Hepatocyte (in vitro differentiated cells): ENCODE measurements at places on chromosomes 16 and 17. TPM values are rescaled to one million over a fixed set of nuclear protein-coding genes. Genes with fewer than 3 reads are reported as not detected.

Gene HEATR9
- not detected in 2 replicates for total RNA-seq

Gene ZMYND15
- total RNA-seq: 1.6 and 2.9 TPM in 2 replicates

Gene CD300E
- 0.03 TPM in 1 of 2 replicates, not detected in the other for total RNA-seq

DNA sequence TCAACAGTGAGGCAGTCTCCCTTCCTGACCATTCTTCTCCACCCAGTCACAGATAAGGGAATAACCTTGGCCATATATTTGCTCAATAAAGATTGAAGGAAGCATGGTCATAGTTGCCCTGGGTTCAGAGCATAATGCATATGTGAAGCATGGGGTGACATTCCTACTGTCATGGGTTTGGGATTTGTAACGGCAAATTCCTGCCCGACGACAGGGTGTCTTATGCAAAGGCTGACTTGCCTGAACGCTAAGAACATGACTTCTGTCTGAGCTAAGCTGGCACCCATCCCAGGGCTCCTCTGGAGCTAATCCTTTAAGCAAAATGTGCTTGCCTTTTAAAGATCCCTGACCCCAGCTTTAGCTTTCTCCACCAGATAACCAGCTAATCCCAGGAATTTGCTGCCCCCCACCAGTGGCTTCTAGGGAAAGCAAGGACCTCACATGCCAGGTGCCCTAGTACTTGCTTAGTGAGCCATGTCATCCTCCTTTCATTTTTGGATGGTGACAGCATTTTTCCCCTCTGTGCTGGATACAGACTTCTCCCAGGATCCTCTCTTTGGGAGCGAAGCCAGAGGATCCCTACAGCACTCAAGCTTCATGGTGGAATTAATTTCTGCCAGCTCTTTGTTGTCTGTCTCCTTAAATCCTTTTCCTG, 11.7 kb downstream of the SLC7A6OS start:
- DNase-seq: peak; percentile 69

DNA sequence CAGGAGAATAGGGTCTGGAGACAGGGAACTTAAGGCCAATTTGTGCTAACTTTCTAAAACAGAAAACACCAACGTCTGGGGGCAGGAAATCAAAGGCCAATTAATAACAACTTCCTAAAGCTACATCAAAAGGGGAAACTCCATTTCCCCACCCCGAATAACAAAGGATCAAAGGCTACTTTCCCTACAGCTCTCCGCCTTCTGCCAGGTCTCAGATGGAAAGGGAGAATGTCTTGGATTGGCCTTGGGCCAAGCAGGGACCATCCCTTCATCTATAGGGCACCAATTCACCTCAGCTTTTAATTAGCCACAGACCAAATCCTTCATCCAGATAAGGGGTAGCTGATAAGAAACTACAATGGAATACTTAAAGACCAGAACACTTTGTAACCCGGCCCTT, 116.9 kb upstream of the ZKSCAN2 start:
- no peak for DNase-seq

GRCh38 chr17:21004016-21004930, 38.5 kb downstream of the USP22 start:
- no peak for DNase-seq

DNA sequence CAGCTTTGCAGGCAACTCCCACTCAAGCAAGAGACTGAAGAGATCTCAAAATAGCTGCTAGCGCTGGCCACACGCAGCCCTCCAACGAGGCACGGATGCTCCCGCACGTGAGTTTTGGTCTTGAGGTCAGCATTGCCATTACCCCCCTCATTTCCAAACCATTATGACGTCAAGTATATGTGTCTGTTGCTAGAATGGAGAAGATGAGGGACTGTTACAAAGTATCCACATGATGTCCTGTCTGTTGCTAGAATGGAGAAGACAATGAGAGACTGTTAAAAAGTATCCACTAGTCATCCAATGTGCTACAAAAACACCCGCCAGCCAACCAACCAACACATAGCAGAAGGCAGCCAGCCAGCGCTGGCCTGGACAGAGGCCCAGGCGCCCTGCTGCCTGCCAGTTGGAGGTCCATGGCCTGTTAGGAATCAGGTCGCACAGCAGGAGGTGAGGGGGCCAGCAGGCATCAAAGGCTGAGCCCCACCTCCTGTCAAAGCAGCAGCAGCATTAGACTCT, 24.8 kb downstream of the KLHDC4 start:
- no peak for DNase-seq

GRCh38 chr17:13476720-13477119, 125.0 kb downstream of the HS3ST3A1 start:
- DNase-seq: peak; percentile 16

DNA sequence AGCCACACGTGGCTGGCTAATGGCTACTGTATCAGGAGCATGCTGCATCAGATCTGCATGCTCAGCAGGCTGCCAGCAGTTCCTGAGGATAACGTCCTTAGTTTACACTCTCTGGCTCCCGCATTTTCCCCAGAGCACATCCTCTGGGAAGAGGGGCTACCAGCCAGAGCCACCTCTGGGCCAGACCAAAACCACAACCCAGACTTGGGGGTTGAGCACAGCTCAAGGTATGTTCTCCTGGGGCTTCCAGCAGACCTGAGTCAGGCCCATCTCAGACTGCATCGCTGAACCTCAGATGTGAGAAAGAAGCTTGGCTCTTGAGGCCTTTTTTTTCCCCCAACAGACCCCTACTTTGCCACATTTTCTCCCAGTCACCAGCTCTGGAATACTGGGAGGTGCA, 23.7 kb upstream of the WSCD1 start:
- no peak for DNase-seq

DNA sequence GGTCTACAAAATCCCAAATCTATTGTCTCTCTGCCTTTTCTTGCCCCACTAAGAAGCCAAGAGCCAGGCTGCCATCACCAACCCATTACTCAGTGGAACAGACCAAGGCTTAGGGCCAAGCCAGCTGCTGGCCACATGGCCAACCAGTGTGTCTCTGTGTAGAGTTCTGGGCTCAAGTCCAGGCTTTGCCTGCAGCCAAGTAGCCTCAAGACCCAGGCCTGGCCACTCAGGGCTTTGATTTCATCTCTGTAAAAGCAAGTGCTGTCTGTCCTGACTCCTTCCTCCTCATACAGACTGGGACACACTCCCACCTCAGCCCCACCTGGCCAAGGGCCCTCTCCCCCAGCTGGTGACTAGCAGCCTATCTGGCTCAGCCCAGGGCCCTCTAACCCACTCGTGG, 14.6 kb downstream of the SREBF1 start:
- DNase-seq: no peak

DNA sequence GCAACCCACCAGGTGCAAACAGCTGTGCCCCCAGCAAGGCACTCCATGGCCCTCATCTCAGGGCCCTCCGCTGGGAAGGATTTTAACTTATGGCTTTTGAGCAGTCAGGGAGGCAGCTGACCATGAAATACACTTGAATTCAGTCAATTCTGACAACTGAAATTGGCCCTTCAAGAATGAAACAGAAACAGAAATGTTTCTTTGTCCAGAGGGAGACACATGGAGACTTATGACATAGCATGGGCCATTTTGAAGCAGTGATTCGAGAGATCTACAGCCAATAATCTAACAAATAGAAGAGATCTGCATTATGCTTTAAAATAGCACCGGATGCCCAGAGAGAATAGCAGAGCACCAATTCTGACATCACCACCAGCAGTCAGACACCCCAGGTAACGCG, 7.5 kb downstream of the CACNG1 start:
- DNase-seq: no peak

GRCh38 chr17:57915985-57916757, 39.0 kb downstream of the CUEDC1 start:
- no peak for DNase-seq

DNA sequence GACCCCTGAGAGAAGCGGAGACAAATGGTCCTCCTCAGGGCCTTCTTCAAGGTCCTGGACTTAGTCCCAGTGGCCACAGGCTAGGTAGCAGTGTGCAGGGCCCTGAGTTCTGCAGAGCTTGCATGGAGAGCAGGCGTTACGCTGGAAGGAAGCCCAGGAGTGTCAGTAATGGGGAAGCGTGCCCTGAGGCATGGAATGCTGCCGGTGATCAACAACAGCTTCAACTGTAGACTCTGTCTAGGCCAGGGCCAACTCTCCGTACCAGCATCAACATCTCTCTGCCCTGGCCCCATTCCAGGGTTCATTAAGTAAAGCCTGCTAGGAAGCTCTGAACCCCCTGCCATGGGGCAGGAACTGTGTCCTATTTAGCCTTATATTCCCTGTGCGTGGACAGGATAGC, 568 bp upstream of the TNK1 start:
- peak; percentile 60 for DNase-seq

DNA sequence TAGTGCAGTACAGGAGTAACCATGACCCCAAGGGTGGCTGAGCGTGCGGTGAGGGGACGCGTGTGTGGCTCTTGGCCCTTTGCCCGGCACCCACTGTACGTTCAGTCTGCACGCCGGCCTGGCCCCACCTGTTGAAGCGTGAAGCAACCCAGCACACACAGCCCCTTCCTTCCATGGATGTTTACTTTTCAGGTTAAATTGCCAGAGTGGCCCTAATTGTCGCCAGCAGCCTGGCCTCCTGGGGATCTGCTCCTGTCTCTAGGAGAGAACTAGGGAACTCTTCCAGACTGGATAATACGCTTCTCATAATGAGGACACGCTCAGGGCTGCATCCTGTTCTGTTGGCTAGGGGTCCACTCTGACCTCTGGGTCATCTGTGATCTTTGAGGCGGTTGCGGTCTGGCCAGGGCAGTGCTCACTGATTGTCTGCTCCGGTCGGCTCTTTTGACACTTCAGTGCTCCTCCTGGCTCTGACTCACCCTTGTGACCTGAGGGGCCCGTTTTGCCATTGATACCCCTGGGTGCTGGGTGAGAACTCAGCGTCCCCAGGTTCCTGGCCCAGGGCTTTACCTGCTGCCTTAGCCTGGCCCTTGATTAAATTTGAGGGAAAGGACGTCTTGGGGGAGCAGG, 27.7 kb downstream of the TPSG1 start:
- no peak for DNase-seq

DNA sequence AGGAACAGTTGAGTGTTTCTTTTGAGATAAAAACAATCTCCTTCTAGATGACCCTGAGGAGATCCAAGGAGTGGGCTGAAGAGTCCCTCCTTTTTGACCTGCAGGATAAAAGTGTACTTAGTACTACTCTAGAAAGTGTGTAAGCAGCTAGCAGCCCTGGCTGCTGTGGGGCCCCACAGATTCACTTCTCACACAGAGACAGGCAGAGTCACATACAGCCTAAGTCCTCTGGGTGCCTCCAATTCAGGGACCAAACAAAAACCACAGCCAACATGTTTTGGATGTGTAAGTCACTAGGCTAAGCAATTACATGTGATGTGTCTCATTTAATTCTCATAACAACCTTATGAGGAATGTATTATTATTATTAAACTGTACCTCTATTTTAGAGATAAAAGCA, 97.1 kb downstream of the TMEM100 start:
- no peak for DNase-seq

DNA sequence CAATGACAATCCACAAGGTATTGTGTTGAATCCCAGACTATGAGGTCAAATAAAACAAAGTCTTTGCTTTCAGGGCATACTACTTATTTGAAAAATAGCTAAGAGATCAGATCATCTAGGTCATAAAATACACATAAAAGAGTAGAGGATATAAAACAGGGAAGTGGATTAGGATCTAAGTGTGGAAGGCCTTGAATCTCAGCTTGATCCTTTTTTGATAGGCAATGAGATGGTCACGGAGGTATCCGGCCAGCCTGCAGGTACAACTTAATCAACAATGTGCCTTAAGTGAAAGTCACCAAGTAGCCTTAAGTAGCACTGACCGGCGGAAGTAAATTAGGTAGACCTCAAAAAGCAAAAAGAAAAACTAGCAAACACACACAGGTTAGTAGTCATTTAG, 901.7 kb downstream of the KCNJ2 start:
- no peak for DNase-seq

DNA sequence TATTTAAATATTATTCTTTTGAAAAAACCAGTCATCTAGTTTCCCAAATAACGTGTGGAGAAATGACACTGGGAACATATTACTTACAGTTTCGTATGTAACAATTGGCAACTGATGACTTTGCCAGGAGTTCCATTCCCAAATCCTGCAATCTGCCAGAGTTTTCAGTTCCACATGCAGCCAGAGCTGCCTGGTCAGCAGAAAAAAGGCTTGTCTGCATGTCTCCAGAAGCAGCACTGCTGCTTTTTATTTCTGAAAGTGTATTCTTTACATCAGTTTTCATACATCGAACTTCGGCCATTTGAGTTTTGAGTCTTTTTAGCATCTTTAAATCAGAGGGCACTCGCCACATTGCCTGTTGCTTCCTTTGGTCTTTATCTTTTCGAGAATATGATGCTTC, 78.4 kb downstream of the TRIM37 start:
- DNase-seq: no peak

DNA sequence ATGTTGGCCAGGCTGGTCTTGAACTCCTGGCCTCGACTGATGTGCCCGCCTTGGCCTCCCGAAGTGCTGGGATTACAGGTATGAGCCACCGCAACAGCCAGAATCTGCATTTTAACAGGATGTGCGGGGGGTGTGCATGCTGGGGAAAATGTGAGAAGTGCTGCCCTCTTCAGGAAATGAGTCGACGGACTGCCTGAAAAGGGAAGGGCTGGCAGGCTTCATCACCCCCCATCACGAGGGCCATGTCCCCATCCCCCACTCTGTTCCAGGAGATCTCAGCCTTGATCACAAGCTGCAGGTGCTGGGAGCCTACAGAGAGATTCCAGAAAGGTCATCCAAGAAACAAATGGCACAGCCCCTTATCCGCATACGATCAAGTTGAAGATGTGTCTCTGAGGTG, 195.3 kb upstream of the RPL38 start:
- DNase-seq: peak; percentile 36

DNA sequence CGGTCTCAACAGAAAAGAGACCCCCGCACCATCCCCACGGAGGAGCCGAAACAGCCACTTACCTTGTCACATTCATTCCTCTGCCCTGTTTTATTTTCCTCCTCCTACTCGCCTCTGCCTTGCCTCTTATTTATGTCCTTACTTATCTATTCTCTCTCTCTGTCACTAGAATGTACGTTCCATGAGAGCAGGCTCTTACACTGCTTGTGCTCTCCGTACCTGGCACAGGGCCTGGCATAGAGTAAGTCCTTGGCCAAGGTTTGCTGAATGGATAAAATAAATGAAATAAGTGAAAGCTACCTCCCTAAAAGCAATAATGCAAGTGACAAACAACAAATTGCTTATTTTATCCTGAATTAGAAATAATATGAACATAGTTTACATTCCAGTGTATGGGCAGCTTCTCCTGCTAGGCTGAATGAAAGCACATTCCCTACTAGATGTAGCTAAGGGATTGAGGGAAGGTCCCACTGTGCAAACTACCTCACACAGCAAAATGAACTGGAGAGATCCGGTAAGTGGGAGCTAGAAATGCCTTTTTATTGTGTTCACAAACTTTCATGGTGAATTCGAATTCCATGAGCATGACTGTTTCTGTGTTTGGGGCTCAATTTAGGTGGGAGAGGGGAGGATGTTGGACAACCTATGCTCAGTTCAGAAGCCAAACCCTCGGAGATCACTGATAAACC, 173.1 kb downstream of the PARN start:
- no peak for DNase-seq

DNA sequence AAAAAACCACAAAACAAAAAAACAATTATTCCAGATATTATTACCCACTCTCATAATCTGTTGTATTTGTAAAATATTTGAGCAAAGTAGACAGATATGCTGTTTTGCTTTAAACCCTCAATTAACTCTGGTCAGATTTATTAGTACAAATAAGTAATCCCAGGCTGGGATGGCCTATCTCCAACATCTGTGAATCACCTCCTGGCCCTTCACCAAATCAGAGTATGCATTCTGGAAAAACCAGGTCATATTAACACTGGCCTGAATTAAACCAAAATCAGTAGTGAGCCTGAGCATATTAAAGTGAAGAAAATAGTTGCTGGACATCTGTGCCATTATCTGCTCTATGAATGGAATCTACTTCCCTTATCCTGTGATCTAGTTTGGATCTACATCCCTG, 41.0 kb downstream of the STAT3 start:
- no peak for DNase-seq
